ENCODE measurements at places on chromosomes 11 and 22.

- DNase-seq, result peak; percentile 76
Measured at GRCh38 chr22:39546889-39547586, 14.5 kb upstream of the RPS19BP1 start.

DNA sequence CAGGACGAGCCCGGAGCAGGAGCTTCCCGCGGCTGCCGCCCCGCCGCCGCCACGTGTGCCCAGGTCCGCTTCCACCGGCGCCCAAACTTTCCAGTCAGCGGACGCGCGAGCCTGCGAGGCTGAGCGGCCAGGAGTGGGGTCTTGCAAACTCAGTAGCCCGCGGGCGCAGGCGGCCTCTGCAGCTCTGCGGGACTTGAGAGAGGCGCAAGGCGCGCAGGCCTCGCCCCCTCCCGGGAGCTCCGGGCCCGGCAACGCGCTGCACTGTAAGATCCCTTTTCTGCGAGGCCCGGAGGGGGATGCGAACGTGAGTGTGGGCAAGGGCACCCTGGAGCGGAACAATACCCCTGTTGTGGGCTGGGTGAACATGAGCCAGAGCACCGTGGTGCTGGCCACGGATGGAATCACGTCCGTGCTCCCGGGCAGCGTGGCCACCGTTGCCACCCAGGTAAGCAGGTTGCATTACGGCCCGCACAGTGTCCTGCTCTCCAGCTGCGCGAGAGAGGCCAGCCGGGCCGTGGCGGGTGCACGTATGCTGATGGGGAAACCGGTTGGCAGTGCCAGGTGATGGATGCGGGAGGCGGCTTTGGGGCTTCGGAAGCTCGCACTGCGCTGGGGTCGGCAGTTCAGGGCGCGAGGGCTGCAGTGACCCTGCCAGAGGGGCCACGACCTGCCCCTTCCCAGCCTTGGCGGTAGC is 2.0 kb downstream of the SLC6A5 start:
- no peak for DNase-seq

GRCh38 chr22:28869736-28870135 is 13.6 kb upstream of the ZNRF3 start:
- DNase-seq, result no peak

DNA sequence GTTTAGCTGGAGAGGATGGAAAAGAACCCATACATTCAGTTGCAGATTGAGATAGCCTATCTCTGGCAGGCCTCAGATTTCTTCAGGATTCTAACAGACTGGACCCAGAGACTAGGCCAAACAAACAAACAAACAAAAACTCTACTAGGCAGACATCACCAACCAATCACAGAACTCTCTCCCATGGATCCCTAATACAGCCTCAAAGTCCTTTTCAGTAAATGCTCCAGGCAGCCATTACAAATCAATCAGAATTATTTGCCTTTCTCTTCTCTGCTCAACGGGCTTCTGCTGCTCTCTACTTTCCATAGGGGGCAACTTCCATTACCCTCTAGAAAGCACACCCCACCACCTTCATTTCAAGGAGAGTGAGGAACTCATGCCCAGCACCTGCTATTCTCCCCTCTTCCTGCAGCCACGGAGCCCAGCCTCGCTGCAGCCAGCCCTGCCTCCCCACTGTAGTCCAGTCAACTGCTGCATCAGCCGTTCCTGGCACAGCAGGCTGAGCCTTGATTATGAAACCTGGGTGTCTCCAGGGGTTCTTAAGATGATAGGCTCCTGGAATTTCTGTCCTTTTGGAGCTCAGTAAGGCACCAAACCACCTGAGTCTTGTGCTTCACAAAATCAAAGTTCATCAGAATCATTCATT is 19.0 kb upstream of the SMIM35 start:
- no peak for DNase-seq

DNA sequence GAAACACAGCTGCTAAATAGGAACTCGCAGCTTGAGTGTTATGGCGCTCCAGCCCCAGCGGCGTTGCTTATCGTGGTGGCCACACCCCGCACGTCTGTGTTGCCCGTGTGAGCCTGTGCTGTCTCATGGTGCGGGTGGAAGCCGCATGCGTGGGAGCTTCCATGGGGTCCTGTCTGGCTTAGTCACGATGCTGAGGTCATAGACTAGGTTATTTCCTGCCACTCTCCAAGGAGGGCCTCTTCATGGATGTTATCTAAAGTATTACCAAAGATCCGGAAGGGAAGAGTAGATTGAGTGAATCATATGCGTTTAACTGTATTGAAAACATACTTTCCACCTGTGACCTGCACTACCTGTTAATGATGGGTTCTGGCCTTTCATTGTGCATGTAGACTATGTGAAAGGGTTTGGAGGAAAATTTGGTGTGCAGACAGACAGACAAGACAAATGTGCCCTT is 21.7 kb downstream of the CTTN start:
- no peak for DNase-seq

DNA sequence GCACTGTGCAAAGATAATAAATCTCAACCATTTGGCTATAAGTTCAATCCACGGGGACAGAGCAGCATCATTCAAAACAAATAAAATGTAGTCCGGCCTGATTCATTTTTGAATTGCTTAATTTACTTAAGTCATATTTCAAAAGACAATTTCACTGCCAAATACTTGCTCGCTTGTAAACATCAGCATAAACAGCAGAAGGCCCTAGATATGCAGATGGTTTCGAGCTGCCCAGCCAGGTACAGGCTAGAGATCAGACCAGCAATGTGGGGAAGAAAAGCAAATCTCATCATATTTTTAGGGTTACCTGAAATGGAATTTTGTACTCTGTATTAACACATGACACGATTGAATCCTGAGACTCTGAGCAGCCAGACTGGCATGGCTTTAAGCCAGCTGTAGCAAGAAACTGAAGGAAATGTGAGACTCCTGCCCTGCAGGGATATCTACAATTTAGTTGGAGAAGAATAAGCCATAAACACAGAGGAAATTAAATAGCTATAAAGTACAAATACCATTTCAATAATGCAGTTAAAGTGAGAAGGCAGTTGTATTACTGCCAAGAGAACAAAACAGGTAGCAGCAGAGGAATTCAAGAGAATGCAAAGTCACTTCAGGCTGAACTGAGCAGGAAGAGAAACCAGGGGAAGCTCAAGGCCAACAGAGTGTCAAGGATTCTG is 440.3 kb downstream of the ETS1 start:
- no peak for DNase-seq

DNA sequence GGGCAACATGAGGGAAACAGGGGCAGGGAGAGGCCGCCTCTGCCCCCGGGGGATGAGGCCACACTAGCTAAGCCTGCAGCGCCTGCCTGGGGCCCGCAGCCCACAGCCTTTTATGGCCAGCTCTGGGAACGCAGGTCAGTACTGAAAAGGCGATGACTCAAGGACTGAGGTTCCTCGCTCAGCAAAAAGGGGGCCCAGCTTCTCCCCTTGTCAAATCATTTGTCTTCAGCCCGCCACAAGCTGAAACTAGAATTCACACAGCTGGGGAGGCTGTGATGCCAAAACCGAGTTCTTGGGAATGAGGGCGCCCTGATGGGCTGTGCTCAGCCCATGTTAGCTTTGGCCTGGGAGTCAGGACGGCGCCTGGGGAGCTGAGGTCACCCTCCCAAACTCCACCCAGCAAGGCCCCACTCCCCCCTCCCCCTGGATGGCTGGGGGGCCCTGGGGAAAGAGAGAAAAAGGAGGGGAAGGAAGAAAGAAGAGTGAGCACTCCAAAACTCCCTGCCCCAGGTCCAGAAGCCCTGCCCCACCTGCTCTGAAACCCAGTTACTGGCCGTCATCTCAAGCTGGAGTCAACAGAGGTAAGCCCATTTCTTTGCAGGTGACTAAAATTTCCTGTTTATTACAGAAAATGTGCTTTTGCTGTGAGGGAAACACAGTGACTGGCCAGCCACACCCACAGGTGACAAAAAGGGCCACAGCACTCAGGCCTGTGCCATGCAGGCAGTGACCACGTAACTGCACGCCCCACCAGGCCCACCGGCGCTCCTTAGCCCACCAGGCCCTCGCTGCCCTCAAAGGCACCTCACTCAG is 13.7 kb downstream of the EHD1 start:
- peak; percentile 86 for DNase-seq

GRCh38 chr11:69654001-69654659 is 13.2 kb downstream of the CCND1 start:
- DNase-seq, result no peak

DNA sequence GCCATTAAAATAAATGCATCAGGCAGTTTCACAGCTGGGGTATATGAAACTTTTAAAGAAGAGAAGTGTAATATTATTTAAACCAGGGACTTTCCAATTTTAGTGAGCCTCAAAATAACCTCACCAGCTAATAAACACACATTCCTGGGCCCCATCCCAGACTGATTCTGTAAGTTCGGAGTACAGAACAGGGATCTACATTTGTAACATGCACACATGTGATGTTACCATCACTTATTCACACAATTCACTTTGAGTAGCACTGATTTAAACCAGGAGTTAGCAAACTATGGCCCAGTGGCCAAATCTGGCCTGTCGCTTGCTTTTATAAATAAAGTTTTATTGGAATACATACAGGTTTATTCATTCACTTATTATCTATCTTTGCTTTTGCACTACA is 62.0 kb downstream of the STK33 start:
- DNase-seq, result no peak

DNA sequence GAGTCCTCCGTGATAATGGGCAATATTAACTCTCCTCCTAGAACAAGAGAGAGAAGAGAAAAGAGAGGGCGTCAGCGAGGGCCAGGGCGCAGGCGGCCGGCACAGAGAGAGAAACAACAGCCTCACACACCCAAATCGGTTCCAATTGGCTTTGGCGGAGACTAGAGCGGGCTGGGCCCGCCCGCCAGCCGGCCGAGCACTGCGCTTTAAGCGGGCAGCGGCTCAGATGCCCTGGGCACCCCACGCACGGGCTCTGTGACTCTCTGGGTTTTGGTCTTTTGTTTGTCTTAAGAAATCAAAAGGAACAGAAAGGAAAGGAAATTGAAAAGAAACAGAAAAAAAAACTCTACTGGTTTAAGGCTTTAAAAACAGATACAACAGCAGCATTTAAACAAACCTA is 17.0 kb downstream of the SLC22A12 start:
- DNase-seq, result peak; percentile 81

DNA sequence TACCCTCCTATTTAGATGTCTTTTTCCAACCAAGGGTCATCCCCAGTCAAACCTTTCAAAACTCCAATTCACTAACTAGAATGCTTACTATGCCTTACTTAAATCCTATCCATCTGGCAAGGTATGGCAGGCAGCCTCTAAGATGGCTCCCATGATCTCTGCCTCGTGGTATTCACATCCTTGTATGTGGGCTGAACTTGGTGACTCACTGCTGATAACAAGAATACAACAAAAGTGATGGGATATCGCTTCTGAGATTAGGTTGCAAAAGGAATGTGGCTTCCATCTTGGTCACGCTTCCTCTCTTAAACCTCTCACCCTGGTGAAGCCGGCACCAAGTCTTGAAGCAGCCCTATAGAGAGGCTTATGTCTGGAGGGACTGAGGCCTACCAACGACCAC is 29.6 kb upstream of the UPB1 start:
- DNase-seq, result no peak

GRCh38 chr11:26283852-26284408 is 48.0 kb upstream of the ANO3 start:
- DNase-seq, result no peak

GRCh38 chr11:93075782-93076181 is 106.3 kb downstream of the MTNR1B start:
- DNase-seq, result no peak

GRCh38 chr11:17552041-17552355 is 4.9 kb downstream of the OTOG start:
- no peak for DNase-seq

- no peak for DNase-seq
Measured at GRCh38 chr22:22384267-22384666, 124.3 kb downstream of the ZNF280B start.

DNA sequence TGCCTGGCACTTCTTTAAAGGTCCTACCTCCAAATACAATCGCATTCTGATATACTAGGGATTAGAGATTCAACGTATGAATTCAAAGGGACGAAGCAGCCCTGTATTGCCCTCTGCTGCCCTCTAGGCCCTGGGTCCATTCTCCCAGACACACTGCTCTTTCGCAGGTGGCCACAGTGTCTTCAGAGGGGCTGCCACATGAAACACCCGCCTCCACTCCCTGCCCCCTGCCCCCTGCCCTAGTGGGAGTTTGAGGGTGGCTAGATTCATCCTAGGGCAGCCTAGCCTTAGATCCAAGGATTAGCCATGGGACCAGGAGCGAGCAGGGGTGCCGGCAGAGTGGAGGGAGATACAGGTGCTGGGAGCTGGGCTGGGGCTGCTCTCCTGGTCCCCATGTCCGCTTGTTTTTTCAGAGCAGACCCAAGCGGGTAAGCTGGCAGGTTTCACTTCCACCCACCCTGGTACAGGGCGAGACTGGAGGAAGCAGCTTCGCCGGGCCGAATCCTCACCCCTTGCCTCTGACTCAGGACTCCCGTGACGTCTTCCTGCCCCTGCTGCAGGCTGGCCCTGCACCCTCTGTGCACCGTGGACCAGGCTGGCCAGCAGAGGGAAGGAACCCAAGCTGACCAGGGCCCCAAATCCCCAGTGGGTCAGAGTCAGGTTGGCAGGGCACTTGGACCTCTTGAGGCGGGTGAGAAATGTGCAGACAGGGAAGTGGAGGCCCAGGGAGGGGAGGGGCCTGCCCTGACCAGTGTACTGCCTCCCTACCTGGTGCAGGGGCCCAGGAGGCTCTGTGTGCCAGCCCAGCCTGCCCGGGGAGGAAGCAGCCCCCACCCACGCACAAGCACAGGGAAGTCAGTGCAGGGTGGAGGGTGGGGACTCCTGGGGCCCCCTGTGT is 28.4 kb upstream of the HMOX1 start:
- peak; percentile 46 for DNase-seq

GRCh38 chr22:42315392-42315756 is 44.9 kb upstream of the TCF20 start:
- DNase-seq, result no peak

DNA sequence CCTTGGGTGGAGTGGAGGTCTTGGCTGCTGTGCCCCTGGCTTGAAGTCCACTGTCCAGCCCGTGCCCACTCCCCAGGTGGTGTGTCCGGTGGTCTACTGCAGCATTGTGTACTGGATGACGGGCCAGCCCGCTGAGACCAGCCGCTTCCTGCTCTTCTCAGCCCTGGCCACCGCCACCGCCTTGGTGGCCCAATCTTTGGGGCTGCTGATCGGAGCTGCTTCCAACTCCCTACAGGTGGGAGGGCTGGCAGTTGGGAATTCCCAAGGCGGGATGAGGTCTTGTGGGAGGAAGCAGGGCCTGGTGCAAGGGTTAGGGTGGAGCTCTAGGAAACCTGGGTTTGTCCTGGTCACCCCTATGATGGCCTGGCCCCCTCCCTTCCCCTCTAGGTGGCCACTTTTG is 8.4 kb upstream of the NLRX1 start:
- DNase-seq, result no peak

- DNase-seq, result no peak
Measured at GRCh38 chr11:72767203-72768062, 15.2 kb upstream of the ARAP1 start.
